AG04449 (cell line): ENCODE measurements at places on chromosomes 16 and 17.

DNA sequence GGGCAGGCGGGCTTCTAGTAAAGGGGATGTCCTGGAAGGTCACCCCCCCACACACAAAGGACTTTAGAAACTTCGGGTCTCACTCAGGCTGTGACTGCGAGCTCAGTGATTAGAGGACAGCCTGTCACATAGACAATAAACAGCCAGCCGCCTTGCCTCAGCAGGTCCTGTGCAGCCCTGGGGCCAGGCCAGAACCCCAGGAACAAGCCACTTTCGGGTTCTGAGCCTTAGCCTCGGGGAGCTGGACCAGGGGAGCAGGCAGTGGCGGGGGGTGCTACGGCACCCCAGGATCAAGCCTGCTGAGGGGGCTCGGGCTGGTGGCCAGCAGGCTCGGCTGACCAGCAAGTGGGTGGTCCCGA, 1.1 kb downstream of the GAS7 start:
- no peak for DNase-seq

DNA sequence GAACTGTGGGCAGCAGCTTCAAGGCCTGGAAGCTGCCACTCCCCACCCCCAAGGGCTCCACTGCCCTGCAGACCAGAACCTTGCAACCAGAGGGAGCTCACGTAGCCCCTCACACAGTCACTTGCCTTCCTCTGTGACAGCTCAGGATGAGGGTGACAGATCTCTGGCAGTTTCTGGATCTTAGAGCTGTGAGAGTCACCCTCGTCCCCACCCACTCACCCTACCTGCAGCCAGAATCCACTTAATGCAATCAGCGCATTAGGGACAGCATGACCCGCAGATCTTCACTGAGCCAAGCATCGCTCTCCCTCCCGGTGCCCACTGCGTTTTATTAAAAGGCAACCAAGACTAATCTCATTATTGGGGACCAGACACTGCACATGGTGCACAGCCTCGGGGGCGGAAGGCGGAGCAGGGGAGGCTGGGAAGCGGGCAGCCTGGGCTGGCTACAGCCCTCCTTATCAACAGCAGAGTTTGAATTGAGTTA, 3.5 kb downstream of the CYB561 start:
- no peak for DNase-seq

DNA sequence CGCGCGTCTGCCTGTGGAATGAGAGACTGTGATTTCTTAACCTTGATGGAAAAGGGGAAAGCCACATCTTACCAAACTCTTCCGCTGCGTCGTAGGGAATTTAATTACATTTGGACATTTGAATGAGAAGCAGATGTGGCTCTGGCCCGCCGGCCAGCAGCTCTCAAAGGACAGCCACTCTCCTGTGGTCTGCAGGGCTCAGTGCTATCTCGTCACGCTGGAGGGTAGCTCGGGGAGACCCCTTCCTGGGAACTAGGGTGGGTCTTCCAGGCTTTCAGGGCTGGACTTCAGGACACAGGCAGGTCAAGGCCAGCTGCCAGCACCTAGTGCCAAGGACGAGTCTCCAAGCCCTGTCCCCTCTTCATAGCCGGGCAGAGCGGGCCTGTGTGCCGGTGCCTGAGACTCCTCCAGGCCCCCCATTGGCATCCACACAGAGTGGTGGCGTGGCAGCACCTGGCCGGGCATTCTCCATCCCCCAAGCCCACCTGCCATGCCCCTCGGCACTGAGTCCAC, 15.9 kb upstream of the TBX2 start:
- DNase-seq: no peak

GRCh38 chr17:81140018-81140417, 25.3 kb upstream of the PVALEF start:
- DNase-seq: no peak

DNA sequence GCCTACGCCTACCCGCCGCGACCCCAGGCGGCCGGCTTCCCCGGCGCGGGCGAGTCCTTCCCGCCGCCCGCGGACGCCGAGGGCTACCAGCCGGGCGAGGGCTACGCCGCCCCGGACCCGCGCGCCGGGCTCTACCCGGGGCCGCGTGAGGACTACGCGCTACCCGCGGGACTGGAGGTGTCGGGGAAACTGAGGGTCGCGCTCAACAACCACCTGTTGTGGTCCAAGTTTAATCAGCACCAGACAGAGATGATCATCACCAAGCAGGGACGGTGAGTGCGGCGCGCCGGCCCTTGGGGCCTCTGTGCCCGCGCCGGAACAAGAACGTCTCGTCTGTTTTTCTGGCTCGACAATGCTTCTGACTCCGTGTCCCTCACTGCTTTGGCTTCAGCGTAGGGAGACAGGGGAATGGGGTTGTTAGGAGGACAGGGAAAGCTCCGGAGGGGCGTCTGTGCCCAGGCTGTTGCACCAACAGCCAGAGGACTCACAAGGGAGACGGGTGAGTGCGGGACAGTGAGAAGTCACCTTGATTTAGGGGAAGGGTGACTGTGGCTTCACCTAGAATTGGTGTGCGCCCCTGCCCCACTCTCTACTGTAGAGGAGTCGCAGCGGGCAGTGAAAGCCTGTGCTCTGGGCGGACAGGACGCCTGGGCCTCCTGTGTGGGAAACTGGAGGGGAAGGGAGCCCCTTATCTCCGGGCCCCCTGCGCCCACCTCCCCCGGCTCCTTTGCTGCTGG, 806 bp downstream of the TBX21 start:
- DNase-seq: no peak

DNA sequence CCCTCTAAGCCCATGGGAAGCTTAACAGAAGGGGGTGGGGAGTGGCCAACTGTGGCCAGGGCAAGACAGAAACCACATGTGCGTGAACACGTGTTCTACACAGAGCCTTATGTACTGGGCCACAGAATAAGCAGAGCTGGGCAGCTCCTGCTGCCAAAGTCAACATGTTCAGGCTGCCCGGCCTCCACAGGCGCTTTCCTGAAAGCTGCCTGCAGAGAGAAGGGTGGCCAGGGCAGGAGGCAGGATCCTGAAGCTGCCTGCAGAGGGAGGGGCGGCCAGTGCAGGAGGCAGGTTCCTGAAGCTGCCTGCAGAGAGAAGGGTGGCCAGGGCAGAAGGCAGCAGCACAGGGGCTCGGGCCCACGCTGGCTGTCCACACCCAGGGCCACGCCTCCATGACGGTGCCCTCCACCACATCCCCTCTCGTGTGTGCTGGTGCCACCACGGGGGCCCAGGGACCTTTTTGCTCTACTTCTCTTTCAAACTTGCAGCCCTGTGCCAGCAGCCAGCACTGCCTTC, 79.5 kb downstream of the ANKRD11 start:
- DNase-seq: peak; percentile 55
